Breast epithelium (tissue), 4 donors: ENCODE measurements at places on chromosomes 4 and X.

GRCh38 chrX:13000301-13000811, 25.4 kb downstream of the TMSB4X start:
- DNase-seq = no peak

GRCh38 chr4:79385641-79386040, 22.4 kb downstream of the GK2 start:
- DNase-seq = no peak

- no peak for DNase-seq
Observed at GRCh38 chr4:42816189-42816879, 76.2 kb upstream of the GRXCR1 start.

DNA sequence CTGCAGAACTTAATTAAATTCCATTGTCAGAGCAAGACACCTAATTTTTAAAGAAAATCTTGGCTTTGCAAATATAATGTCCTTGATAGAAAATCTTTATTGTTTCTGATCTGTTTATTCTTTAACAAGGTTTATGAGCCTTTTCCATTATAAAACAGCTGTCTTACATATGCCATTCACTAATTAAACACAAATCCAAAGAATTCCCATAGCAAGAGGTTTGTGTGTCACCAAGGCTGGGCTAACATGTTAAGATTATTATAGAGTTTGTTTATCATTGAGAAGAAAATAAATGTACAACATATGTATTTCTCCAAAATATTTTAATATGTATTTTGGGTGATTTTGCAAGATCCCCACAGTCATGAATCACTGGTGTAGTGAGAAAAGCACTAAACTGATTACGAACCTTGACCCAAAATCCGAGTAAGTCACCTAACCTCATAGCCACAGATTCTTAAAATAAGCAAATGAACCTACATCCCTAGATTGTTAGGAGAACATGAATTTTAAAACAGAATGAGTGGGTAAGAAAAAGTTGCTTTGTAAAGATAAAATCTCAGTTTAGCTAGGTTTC, 694.8 kb upstream of the INTU start:
- DNase-seq = no peak

DNA sequence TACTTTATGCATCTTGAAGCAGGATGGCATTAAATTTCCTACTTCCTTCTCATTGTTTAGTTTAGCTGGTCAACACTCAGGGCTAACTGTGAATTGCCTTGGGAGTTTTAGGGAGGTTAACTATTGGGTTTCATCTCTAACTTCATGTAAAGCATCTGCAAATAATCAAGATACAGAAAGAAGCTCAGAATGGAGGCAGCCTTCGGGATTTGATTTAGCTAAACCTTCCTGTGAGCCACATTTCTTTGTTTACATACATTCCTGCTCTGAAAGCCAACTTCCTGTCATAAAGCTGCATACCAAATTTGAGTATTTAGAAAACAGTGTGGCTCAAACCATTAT, 131.7 kb upstream of the PCDH18 start:
- DNase-seq = no peak

DNA sequence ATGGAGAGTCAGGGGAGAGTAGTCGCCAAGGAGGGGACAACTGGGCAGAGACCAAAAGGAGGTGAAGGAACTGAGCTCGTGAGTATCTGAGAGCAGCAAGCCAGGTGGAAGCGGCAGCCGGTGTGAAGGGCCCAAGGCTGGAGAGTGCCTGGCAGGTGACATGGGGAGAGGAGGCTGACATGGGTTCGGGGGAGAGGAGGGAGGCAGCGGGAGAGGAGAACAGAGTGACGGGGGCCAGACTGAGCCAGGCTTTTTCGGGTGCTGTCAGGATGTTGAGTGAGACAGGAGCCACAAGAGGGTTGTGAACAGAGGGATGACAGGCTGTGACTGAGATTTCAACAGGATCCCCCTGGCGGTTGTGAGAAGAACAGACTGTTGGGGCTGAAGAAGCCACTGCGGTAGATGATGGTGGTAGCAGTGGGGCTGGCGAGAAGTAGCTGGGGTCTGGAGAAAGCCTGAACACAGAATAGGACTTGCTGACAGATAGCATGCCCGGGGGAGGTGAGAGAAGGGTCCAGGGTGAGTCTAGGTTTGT, 5.7 kb downstream of the ELK1 start:
- no peak for DNase-seq

DNA sequence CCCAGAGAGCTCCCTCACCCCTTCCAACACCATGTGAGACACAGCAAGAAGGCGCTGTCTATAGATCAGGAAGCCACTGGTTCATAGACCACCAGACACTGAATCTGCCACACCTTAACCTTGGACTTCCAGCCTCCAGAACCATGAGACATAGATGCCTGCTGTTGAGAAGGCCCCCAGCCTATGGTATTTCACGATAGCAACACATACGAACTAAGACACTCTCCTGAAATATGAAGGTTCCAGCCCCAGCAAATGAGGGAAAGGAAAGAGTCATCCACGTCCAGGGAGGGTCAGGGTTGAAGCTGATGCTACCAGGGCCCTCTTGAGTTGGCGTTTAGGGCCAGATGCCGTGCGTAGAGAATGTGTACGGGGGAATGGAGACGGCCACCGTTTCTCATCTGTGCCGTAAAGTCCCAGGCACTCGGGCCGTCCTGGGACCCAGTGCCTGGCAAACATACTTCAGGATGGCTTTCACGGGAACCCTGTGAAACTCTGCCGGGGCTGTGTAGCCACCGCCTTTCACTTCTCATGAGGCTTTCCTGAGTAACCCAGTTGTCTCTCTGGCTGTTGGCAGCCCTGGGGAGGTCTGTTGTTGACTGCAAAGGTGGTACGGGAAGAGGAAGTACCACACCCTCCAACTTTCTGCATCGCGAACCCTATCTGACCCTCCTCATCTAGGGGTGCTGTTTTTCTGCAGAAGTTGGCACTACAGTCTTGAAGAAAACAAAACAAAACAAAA, 17.7 kb upstream of the P2RY8 start:
- DNase-seq = no peak

- no peak for DNase-seq
Observed at GRCh38 chrX:105701310-105702052, 120.9 kb upstream of the NRK start.

GRCh38 chr4:11182031-11182430, 246.7 kb downstream of the HS3ST1 start:
- no peak for DNase-seq

DNA sequence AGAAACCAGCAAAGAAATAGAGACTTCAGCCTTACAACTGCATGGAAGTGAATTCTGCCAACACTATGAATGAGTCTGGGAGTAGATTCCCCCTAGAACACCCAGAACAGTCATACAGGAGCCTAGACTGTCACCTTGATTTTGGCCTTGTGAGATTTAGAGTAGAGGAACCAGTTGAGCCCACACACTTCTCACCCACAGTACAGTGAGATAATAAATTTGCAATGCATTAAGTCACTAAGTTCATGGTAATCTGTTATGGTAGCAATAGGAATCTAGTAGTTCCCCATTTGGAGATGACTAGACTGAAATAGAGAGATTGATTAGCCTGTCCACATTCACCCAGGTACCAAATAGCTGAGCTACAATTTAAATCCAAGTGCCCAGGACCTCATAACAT, 59.0 kb downstream of the FAM13A start:
- no peak for DNase-seq

DNA sequence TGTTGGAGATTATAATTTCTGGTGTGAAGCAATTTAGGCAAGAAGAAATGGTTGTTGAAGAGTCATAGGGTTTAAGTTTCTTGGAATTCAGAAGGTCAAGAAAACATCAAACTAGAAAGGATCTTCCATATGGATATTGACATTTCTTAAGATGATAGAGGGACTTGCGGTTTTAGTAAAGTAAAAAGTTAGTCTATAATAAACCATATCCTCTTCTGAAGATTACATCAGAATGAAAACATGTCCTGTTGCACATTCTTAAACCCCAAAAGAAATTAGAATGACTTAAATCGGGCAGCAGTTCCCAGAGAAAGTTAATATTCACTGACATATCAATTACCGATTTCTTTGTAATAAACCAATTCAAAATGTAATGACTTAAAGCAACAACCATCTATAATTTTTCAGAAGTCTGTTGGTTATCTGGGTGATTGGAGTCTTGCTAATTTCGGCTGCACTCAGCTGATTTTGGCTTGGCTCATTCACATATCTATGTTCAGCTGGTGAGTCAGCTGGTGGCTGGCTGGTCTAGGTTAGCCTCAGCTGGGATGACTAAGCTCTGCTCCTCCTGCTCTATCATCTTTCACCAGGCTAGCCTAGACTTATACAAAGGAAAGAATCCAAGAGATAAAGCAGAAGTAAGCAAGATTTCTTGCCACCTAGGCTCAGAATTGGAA, 24.4 kb upstream of the DYNLT3 start:
- no peak for DNase-seq

- DNase-seq = no peak
Observed at GRCh38 chr4:13592220-13592619, 35.3 kb downstream of the BOD1L1 start.

GRCh38 chrX:41471786-41472185, 24.6 kb downstream of the NYX start:
- DNase-seq = no peak

DNA sequence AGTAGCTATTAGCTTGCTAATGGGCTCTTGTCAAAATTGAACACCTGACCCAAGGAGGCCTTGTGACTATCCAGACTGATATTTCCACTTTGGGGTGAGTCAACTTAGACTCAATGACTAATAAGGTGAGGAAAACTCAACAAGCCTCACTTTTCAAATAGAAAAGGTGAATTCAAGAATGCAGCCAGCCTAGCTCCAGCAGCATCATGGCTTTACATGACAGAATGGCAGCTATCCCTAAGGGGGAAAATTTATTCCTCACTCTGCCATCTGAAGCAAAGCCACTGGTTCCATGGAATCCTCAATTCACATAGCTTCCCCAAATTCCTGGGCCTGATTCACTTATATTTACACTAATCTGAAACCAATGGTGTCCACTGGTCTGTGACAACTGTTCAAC, 29.1 kb upstream of the RAB9B start:
- no peak for DNase-seq

DNA sequence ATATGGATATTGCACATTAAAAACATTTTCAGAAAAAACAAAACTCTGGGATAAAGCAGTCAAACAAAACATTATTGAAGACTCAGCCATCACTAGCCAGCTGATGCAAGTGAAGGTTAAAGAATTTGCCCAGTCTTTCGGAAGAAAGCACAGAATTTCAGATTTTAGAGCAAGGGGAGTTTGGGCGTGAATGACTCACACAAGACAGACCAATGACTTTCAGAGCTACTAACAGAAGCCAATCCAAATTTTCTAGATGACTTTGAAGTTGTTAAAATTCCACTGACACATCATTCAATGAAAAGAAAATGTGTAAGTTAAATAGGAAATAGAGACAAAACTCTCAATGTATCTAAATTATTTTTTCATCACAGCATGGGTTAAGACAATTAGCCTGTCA, 4.0 kb downstream of the MRFAP1L1 start:
- DNase-seq = no peak

- DNase-seq = no peak
Observed at GRCh38 chr4:14906805-14907204, 95.5 kb upstream of the CPEB2 start.

- DNase-seq = no peak
Observed at GRCh38 chr4:171235521-171235920, 577.7 kb upstream of the GALNTL6 start.
